ENCODE measurements at places on chromosomes 2 and 18.
A peak's percentile ranks its signal among the peaks of the same experiment; 100 is the strongest.

GRCh38 chr2:223383315-223383714 is 218.8 kb downstream of the SCG2 start:
- no peak for DNase-seq

- peak; percentile 72 for DNase-seq
These were observed 59.5 kb downstream of the E2F6 start for GRCh38 chr2:11406267-11406957.

- no peak for DNase-seq
These were observed 700.9 kb downstream of the ERBB4 start for GRCh38 chr2:211837706-211838105.

- DNase-seq, result no peak
These were observed 16.4 kb upstream of the CD28 start for GRCh38 chr2:203690117-203690431.

- DNase-seq, result no peak
These were observed 343.7 kb downstream of the SPAG16 start for GRCh38 chr2:213627835-213628460.

DNA sequence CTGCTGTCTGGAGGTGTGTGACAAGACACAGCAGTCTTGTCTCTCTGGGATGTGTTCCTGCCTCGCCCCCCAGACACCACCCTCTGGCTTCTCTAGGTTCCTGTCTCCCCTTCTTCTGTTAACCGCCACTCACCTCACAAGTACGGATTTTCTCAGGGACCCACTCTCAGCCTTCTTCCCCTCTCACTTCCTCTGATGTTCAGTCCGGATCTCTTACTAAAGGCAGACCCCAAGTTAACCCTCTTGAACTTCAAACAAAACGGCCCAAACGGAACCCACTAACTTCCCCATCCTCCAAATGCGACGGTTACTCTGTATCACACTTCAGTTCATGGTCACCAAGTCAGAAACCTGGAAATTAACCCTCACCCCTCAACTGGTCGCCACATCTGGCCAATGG is 32.0 kb downstream of the B4GALT6 start:
- no peak for DNase-seq

- no peak for DNase-seq
These were observed 17.7 kb upstream of the AKAIN1 start for GRCh38 chr18:5214583-5215351.

DNA sequence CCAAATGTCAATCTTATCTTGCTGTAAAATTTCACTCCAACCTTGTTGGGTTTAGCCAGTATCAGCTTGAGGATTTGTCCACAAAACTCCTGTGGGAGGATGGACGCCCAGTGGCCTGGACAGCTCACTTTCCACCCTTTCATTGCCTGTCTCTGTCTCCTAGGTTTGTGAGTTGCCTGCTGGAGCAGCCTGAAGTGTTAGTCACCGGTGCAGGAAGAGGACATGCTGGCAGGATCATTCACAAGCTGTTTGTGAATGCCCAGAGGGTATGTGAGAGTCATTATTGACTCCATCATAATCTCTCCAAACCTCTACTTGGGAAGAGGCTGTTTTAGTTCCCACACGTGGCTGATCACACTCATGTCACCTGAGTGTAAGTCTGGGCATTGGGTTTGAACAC is 112.3 kb downstream of the RAB3GAP1 start:
- DNase-seq, result no peak

DNA sequence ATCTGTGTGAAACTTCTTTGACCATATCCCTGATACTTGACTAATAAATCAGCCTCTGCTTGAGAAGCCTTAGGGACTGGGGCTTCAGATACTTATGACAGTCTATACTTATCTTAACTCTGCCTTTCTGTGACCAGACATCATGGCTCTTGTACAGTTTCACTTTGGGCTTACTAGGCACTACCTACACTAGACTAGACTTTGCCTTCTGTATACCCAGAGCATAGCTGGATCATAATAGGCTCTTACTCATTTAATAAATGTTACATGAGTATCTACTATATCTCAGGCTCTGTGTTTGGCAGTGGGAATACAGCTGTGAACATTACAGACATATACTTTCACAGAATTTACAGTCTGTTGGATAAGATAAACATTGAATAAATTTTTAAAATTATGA is 9.0 kb downstream of the UGP2 start:
- no peak for DNase-seq

- DNase-seq, result no peak
These were observed 166.0 kb upstream of the STK17B start for GRCh38 chr2:196337208-196337953.

- DNase-seq, result no peak
These were observed 16.4 kb upstream of the ZNF385B start for GRCh38 chr2:179877601-179878364.

- peak; percentile 88 for DNase-seq
These were observed 790 bp upstream of the ACAA2 start for GRCh38 chr18:49814147-49814499.

- DNase-seq, result no peak
These were observed 39.3 kb upstream of the PARD3B start for GRCh38 chr2:204505946-204506345.

GRCh38 chr2:133777574-133777960 is 209.3 kb upstream of the NCKAP5 start:
- DNase-seq, result no peak
